ENCODE measurements at places on chromosomes 6 and 20.

DNA sequence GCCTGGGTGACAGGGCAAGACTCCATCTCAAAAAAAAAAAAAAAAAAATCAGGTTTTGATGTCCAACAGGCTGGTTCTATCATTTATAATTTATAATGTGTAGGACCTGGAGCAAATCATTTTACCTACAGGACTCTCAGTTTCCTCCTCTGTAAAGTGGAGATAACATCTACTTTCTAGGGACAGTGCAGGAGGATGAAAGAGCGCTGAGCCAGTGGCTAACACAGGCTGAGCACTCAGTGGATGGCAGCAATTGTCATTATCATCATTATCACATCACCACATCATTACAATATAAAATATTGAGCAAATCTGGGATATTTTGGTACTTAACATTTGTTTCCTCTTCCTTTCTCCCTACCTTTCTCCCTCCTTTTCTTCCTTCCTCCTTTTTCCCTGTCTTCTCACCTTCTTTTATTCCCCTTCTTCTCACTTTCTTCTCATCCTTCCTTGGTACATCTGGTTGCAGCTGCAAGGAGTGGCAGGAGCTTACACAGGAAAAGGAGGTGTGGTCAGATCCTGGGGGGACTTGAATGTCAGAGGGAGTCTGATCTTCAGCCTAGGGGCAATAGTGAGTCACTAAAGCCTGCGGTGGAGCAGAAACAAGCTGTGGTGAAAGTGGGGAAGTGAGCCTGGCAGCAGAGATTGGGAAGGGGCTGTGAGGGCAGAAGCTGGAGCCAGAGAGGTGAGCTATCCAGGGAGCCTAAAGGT lies 24.6 kb upstream of the CTNNBL1 start:
- no peak for DNase-seq

DNA sequence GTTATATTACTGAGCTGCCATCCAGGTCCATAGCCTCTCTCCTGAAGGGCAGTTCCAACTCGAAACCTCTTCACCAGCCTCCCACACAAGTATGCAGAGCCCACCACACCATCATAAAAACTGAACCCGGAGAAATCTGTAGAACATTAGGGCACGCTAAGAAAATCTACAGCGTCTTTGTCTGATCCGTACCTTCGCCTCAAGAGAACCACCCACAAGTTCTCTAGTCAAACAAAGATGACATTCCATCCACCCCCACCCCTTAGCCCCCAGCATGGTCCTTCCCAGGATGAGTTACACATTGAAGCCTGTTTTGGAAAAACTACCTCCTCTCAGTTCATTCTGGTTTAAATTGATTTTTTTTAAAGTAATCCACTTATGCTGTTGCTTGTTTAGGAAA lies 219.7 kb downstream of the ZMYND8 start:
- DNase-seq, result no peak

- no peak for DNase-seq
Measured at GRCh38 chr6:137536104-137536773, 42.0 kb upstream of the OLIG3 start.

DNA sequence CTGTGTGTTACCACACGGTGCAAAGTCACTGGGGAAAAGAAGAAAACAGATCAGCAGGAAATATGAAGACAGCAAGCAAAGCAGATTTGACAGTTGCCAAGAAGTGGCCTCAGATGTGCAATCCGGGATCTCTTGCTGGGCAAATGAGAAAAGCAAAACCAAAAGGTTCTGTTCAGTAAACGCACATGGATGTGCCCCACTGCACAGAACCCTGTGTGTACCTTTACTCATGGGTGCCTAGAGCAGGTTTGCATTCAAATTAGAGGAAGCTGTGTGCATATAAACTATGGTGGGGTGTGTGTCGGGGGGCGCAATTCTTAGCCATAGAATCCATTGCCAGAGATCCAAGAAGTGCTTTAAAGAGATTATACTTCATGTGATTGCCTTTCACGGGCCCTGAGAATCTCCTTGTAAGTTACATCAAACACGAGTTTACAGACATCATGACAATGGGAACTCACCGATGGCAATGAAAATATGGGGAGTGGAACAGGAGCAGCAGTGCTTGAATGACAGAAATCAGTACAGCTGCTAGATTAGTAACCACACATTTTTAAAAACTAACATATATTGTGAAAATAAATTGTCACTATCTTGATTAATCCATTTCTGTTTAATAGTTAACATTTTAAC lies 154.3 kb downstream of the ADGRG6 start:
- DNase-seq, result no peak

GRCh38 chr20:2446845-2447244 lies 23.7 kb downstream of the SNRPB start:
- no peak for DNase-seq

DNA sequence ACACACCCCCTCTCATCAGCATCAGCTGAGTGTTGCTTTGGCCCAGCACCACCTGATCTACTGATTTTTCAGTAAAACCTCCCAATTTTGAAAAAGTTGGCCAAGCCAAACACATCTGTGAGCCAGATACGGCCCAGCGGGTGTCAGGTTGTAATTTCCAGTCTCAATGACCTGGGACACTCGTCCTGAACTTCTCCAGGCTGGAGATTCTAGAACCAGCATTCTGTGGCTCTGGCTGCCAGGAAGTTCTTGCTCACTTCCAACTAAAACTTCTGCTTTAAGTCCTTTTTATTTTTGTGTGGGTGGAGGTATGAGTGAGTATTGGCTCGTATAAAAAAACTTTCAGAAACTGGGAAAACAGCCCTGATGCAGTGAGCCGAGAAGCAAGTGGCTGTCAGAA lies 5.1 kb downstream of the KIAA1755 start:
- no peak for DNase-seq

DNA sequence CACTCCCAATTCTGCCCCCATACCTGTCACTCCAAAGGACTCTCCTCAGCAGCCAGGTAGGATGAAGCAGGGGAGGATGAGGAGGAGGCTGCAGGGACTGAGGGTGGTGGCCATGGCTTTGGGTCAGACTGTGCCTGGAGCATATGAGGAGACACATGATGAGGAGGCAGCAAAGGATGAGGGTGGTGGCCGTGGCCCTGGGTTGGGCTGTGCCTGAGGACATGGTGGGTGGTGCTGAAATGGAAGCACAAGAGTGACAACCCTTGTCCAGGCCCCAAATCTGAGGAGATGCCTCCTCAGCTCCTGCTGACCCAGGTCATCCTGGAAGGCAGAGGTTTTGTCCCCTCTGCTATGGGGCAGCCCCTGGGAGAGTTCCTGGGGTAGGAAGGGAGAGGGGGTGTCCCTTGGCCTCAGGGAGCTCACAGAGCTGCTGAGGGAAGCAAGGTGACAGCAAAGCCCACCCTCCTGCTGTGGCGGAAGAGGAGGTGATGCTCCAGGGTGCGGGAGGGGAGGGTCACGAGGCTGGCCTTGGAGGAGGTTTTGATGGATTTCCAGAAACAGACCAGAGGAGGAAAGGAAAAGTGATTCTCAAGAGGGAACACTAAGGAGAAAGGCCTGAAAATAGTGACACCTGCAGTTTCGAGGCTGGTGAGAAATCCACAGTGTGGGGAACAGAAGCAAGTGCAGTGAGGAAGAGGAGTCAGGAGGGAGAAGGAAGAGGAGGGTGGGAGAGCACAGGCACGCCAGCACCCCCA lies 4.6 kb downstream of the RAET1G start:
- DNase-seq, result no peak

DNA sequence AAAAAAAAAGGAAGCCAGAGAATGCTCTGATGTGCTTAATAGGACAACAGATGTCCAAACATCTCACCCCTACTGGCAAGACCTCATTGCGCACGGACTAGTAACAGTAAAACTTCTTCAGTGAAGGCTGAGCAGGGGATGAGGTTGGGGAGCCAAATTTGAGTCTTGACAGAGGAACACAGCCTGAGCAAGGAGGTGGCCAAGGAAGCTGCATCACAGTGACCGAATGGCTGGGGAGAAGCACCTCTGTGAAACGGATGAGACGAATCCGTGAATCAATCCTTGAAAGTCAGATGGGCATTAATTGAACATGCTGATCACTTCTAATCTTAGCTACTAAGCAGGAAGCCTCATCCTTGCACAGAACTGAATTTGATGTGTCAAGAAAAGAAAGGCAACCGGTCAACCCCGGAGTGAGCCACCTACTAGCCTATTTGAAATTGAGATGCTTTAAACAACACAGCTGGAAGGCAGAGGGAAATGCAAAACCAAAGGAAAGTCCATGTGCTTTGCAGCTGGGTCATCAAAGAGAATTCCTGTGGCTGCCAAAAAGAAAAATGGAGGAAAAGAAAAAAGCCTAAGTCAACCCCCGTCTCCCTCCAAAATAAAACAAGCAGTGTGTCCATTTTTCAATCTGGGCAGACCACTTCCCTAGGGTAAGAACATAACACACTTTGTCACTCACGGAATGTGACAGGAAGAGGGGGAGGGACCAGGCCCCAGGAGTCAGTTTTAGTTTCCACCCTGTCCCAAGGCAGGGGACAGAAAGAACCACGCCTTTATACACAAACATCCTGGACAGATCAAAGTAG lies 29.5 kb downstream of the PXDC1 start:
- no peak for DNase-seq

DNA sequence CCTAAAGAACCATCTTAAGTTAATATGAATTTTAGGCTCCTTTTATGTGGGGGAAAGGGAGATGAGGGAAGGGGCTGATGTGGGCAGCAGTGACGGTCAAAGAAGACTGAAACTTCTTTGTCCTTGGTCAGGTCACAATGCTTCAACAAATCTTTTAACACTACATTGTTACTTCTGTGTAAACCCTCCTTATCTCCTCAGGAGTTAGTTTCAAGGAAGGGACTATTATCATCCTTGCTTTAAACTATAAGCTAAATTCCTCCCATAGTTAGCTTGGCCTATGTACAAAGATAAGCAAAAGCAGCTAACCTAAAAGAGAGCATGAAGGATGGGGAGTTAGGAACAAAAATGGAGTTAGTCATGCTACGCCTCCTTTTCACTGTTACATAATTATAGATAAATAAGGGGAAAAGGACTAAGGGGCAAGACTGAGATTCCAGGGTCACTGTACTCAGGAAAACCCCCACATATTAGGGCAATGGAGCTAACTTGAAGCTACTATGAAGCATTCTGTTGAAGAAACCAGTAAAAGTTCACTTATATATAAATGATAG lies 172.7 kb upstream of the RUNX2 start:
- no peak for DNase-seq

DNA sequence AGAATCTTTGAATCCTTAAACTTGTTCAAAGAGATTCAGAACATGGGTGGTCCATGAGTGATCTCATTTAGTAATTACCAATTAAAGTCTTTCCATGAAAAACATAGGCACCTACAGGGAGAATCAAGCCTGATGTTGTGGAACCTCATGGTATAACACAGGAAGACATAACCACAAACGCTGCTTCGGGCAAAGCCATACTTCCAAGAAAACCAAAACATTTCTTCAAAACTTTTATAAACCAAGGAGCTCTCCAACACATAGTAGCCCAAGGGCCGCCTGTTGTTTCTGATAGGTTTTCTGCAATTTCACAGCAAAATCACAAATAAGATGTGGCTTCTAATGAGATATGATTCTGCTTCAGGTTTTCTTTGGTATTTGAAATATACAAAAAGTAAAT lies 2.5 kb downstream of the CHD6 start:
- no peak for DNase-seq

DNA sequence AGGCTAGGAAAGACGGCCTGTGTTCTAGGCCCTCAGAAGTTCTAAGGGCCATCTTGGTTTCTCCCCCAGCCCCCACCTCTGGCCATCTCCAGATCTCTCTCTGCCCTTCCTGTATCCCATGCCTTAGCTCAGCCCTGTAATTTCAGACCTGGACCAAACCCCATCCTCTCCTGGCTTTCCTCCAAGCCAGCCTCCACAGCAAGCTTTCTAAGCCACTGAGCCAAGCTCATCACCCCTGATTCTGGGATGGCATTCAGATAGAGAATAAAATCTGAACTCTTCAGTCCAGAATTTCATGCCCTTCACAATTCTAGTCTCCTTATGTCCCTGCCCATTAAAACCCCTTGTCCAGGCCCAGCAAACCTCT lies 18.9 kb upstream of the CCM2L start:
- no peak for DNase-seq

- no peak for DNase-seq
Measured at GRCh38 chr6:142417331-142417750, 115.5 kb downstream of the ADGRG6 start.

DNA sequence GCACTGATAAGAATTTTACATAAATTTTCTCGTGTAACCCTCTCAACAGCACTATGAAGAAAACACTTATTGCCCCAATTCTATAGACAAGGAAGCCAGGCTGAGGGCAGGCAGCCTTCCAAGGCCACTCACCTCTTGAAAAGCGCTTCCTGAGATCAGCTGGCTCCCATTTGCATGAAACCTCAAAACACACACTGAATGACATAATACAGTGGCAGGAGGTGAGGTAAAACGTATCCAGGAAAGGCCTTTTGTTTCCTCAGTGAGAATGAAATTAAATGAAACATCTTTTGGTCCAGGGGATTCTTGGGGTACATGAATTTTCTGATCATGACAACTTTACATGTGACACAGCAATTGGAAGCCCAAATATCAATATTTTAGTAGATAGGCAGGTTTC lies 112.5 kb downstream of the WDR27 start:
- peak; percentile 31 for DNase-seq

- DNase-seq, result no peak
Measured at GRCh38 chr6:117591405-117591804, 10.9 kb downstream of the GOPC start.

DNA sequence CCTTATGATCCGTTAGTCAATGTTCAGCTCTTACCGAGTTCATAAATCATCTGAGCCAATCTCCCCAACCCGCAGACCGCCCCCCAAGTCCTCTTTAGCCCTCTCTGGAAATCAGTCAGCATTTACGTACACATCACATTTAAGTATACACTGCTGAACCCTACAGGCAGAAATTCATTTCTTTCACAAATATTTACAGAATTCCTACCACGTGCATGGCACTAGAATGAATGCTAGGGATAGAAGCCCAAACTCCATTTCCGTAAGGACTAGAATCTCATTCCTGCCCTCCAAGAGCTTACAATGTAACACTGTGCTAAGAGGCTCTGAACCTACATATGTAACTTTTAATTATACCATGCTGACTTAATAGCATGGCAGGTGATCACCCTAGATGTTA lies 1.8 kb downstream of the OSER1 start:
- no peak for DNase-seq

GRCh38 chr6:144722925-144723324 lies 437.8 kb downstream of the UTRN start:
- DNase-seq, result no peak

- peak; percentile 52 for DNase-seq
Measured at GRCh38 chr6:132369526-132369925, 31.7 kb downstream of the MOXD1 start.

GRCh38 chr20:8721098-8721497 lies 347.8 kb upstream of the PLCB4 start:
- peak; percentile 15 for DNase-seq

DNA sequence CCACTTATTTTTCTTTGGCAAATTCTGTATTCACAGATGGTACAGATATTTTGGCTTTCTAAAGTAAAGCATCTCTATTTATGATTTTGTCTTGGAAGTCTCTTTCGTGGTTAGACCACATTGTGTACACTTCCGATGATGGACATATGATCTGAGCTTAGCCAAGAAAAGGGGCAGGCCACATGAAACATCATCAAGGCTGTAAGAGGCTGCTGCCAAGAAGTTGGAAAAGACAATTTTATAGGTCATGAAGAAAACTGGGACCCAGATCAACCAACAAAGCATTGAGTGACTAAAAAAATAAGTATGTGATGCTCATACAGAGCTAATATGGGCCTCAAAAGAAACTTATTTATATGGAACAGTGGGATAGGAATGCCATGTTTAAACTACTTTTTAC lies 266.4 kb downstream of the HAO1 start:
- DNase-seq, result no peak

Measured in non-pigmented ciliary epithelial cell (primary cell).